ENCODE measurements at places on chromosomes 5 and 9. TPM values are rescaled to one million over a fixed set of nuclear protein-coding genes. Genes with fewer than 3 reads are reported as not detected.

DNA sequence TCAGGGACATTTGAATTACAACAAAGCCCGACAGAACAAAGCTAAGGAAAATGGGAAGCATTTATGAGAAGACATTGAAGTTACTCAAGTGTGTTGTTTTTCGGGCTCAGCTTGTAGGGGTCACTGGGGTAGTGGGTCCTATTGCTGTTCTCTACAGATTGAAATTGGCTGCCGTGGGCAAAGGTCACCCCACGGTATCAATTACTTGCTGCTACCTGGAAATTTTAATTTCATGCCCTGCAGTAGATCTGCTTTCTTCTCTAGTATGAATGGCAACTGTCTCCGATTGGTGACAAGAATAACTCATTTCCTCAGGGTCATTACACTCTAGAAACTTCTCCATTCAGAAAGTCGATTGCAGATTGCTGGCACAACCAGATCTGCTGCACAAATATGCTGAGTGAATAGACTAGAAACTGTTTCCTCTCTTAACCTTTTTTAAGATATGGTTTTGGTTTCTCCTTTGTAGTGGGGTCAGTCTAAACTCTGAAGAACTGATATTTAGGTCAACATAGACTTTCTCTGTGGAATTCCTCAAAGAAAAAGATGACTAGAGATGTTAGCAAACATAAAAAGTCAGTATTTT is 454.1 kb downstream of the ARHGEF28 start:
- H3K27me3 ChIP-seq, result no peaks in the 10 kb centered on the region
- H3K36me3 ChIP-seq, result no peaks in the 10 kb centered on the region
- no peak overlapping the region for H3K27ac ChIP-seq

- H3K4me1 ChIP-seq, result peaks cover 11% of the 10 kb centered on the region
- H3K4me3 ChIP-seq, result no peak overlapping the region
- no peak overlapping the region for H3K27ac ChIP-seq
- H3K27me3 ChIP-seq, result no peaks in the 10 kb centered on the region
Observed at GRCh38 chr5:144179226-144179625, 8.6 kb downstream of the KCTD16 start.

FAM81B gene
- not detected for polyA plus RNA-seq

LIX1 gene
- not detected for polyA plus RNA-seq

DNA sequence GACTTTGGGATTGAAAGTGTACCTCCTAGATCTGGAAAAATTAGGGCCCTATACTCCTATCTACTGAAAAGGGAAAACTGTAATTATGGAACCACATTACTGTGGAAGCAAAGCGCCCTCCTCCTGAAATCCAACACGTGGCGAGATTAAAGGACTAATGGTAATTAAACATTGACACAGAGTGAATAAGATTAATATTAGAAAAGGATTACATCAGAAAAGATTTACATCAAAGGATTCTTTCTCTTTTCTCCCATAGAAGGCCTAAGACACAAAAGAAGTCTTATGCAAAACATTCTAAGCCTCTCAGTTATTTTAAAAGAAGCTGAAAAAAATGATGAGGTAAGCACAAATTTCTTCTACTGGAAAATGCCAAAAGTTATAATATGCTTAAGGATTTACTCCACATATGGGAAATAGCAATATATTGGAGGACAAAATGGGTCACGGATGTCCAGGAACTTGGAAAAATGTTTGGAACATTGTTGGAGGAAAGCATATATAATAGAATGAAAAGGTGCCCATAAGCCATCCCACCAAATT is 227.8 kb downstream of the TRPM3 start:
- H3K27ac ChIP-seq, result no peak overlapping the region
- H3K4me3 ChIP-seq, result no peak overlapping the region
- H3K4me1 ChIP-seq, result no peaks in the 10 kb centered on the region
- H3K27me3 ChIP-seq, result no peaks in the 10 kb centered on the region
- no peak for DNase-seq

GRCh38 chr5:80182809-80183580 is 72.9 kb downstream of the SERINC5 start:
- H3K36me3 ChIP-seq, result no peaks in the 10 kb centered on the region
- DNase-seq, result no peak
- peaks cover 97% of the 10 kb centered on the region for H3K4me1 ChIP-seq
- peak overlapping the region; percentile 60 for H3K27ac ChIP-seq
- H3K27me3 ChIP-seq, result no peaks in the 10 kb centered on the region

DNA sequence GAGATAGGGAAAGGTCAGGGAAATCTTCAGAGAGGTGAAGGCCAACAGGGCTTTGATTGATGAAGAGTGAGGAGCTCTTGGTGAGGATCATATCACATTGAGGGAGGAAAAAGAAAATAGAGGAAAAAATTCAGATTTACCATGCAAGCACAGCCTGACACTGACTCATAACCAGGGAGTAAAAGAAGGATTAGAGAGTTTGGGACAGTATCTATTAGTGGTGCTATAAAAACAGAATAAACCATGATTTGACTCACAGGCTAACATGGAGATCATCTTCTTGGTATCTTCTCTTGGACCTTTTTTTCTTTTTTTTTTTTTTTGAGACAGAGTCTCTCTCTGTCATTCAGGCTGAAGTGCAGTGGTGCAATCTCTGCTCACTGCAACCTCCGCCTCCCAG is 44.4 kb downstream of the MUSK start:
- H3K27ac ChIP-seq, result no peak overlapping the region
- no peak overlapping the region for H3K4me3 ChIP-seq
- no peaks in the 10 kb centered on the region for H3K4me1 ChIP-seq
- no peaks in the 10 kb centered on the region for H3K27me3 ChIP-seq
- no peaks in the 10 kb centered on the region for H3K36me3 ChIP-seq

CDH10 gene
- polyA plus RNA-seq, result not detected

DNA sequence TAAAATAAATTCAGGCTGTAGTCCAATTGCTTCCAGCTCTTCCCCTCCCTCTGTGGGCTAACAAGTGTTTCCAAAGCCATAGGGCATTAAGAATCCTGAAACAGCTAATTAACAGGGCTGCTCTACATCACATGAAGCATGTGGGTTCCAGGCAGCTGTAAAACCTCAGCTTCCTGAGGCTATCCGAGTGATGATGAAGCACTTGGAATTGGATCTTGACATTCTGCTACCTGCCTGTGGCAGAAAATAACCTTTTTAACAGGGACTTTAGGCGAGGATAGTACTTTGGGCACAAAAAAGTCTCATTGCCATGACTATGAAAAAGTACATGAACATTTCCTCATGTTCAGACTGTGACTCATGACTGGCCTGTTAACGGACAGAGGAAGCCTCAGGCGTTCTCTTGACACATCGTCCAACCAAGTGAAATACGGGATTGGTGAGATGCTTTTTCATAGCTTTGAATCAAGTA is 107.2 kb downstream of the PDE4D start:
- no peaks in the 10 kb centered on the region for H3K27me3 ChIP-seq
- no peak overlapping the region for H3K27ac ChIP-seq
- H3K36me3 ChIP-seq, result no peaks in the 10 kb centered on the region
- H3K4me1 ChIP-seq, result no peaks in the 10 kb centered on the region

DNA sequence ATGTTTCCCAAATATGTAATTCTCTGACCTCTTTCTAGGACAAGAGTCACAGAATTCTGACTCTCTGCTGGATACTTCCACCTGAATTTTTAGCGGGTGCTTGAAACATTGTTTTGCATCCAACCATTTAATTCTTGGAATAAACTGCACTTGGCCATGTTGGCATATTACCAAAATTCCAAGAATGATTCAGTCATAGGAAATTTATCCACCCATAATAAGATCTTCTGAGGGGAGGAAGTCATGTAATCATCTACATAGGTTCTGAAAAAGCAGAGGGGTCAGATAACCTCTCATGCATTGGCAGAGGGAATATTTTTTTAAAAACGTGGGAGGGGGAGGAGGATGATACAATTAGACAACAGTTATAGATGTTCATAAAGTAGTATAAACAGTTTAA is 156.9 kb downstream of the PAM start:
- no peaks in the 10 kb centered on the region for H3K27me3 ChIP-seq
- H3K27ac ChIP-seq, result no peak overlapping the region
- H3K36me3 ChIP-seq, result no peaks in the 10 kb centered on the region

DNA sequence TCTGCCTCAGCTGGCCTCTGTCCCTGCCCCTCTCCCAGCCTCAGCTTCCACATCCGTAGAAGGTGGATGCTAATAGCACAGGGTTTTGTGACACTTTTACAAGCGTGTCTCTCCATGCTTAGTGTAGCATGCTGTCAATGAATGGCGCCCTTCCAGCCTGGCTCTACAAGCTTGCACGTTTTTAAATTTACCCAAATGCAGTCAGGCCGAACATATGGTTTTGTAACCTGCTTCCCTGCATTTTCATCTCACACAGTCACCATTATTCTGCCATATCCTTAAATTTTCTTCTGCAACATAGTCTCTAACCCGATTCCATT is 28.8 kb downstream of the FAM163B start:
- no peak for DNase-seq
- no peaks in the 10 kb centered on the region for H3K4me1 ChIP-seq
- H3K27me3 ChIP-seq, result peaks cover 7% of the 10 kb centered on the region
- no peak overlapping the region for H3K27ac ChIP-seq

CCL27 gene
- not detected for polyA plus RNA-seq

- H3K27ac ChIP-seq, result peak overlapping the region; percentile 94
- H3K4me3 ChIP-seq, result peak overlapping the region; percentile 88
- H3K4me1 ChIP-seq, result peaks cover 55% of the 10 kb centered on the region
- H3K36me3 ChIP-seq, result no peaks in the 10 kb centered on the region
- no peak for DNase-seq
Observed at GRCh38 chr5:140109018-140109758, 4.7 kb upstream of the PURA start.

ACOT12 gene
- not detected for polyA plus RNA-seq

GRCh38 chr9:93265301-93265971 is 81.5 kb downstream of the WNK2 start:
- no peaks in the 10 kb centered on the region for H3K27me3 ChIP-seq
- no peak for DNase-seq
- H3K4me3 ChIP-seq, result no peak overlapping the region
- no peak overlapping the region for H3K27ac ChIP-seq

DNA sequence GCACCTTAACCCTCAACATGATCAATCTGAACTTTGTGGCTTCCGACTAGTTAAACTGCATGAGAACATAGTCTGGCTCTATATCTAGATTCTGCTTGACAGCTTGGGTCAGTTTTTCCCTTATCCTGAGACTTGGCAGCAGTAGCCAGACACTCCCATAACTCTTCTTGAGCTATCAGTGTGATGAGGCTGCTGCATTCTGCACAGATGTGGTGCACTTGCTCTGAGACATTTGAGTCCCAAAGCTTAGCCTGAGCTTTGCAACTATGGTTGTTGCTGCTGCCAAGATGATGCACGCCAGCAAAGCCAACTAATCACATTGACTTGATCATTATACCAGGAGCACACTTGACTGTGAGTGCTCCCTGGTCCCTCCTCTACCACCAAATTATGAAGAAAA is 36.2 kb downstream of the MOCS2 start:
- no peaks in the 10 kb centered on the region for H3K36me3 ChIP-seq
- H3K4me1 ChIP-seq, result no peaks in the 10 kb centered on the region
- no peak overlapping the region for H3K27ac ChIP-seq
- no peak for DNase-seq
- H3K4me3 ChIP-seq, result no peak overlapping the region

MUSK gene
- not detected for polyA plus RNA-seq

EIF4E1B gene
- polyA plus RNA-seq, result not detected

OCLN gene
- not detected for polyA plus RNA-seq

GRCh38 chr5:125659316-125660023 is 763.7 kb upstream of the GRAMD2B start:
- no peaks in the 10 kb centered on the region for H3K4me1 ChIP-seq
- H3K36me3 ChIP-seq, result no peaks in the 10 kb centered on the region
- no peak for DNase-seq
- H3K27me3 ChIP-seq, result no peaks in the 10 kb centered on the region
- no peak overlapping the region for H3K27ac ChIP-seq

LRRC19 gene
- 0.05 TPM for polyA plus RNA-seq

DNA sequence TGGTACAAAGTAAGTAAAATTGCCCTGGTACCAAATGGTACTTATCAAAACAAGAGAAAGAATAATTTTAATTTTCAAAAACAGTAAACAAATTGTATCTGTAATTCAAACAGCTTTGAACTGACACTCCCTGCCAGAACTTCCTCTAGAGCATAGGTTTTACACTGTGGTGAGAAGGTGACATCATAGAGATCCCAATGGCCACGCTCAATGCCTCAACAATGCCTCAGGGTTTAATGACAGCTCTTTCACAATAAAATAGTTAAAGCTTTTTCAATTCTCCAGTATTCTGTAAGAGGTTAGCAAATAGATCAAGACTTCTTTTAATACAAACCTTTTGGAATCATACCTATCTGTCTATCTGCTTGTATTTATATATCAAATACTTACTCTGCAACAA is 437.1 kb downstream of the PRR16 start:
- no peak overlapping the region for H3K27ac ChIP-seq
- no peaks in the 10 kb centered on the region for H3K36me3 ChIP-seq
- no peak for DNase-seq
- H3K4me3 ChIP-seq, result no peak overlapping the region
- H3K27me3 ChIP-seq, result no peaks in the 10 kb centered on the region

DNA sequence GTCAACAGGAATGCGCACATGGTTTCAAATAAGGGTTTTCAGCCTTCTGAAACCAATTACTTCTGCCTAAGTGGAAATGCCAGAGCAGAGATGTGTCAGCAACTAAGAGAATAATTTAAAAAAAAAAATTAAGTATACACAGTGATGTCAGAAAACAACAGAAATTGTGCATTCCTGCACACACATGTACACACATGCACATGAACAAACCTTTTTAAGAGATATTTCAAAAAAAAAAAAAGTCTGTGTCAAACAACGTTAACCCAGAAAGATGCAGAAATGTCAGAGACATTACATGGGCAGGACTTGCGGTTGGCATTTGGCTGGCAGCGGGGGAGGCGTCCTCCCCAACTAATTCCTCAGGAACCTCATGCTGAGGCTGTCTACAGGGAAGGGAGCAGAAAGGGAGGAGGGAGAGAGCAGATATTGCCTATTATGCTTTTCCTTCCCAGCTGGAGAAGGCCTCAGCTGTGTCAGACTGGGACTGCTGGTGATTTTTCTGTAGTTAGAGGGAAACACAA is 536.9 kb upstream of the WWC1 start:
- DNase-seq, result no peak
- H3K36me3 ChIP-seq, result no peaks in the 10 kb centered on the region
- no peak overlapping the region for H3K4me3 ChIP-seq
- H3K27ac ChIP-seq, result no peak overlapping the region
- no peaks in the 10 kb centered on the region for H3K27me3 ChIP-seq

DNA sequence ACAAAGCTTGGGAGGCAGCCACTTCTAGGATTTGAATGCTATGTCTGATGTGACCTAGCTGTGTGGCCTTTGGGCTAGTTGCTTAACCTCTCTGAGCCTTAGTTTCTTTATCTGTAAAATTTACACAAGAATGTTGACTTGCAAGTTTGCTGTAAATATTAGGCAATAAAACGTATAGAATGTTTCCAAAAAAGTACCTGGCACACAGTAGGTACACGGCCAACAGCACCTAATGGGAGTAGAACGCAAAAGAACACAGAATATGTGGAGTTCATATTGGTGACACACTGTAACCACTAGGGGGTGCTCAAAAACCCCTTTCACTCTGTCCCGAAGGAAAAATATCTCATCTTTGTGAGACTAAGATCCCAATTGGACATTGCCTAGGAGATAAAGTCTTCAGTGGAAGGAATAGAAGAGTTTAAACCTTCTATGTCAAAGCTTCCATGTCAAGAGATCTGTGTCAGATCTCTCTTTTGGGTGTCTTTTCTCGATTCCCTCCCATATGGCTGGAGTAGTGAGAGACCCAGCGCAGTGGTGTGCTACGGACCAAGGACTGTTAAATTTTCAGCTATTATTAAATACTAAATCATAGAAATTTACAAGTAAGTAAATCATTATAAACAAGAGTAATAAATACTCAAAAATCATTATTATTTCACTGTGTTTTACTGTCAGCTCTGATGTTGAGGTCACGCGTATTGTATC is 145.4 kb upstream of the RAD23B start:
- no peaks in the 10 kb centered on the region for H3K4me1 ChIP-seq
- no peaks in the 10 kb centered on the region for H3K27me3 ChIP-seq
- no peak for DNase-seq
- H3K36me3 ChIP-seq, result no peaks in the 10 kb centered on the region
- no peak overlapping the region for H3K4me3 ChIP-seq

SLC36A3 gene
- polyA plus RNA-seq, result not detected
